Endodermal cell (in vitro differentiated cells): ENCODE measurements at places on chromosomes 11 and 22. TPM values are rescaled to one million over a fixed set of nuclear protein-coding genes. Genes with fewer than 3 reads are reported as not detected.

GRCh38 chr22:28798810-28799605 lies 1.4 kb downstream of the XBP1 start:
- H3K4me3 ChIP-seq, result peak overlapping the region; percentile 100
- peak overlapping the region; percentile 96 for H3K27ac ChIP-seq
- H3K36me3 ChIP-seq, result peaks cover 43% of the 10 kb centered on the region
- no peaks in the 10 kb centered on the region for H3K27me3 ChIP-seq

Gene ACAT1
- 14.6 to 17.0 TPM (median 15.8 TPM) in 3 replicates for total RNA-seq

Gene IGLL1
- total RNA-seq, result not detected in 3 replicates

GRCh38 chr11:2531277-2531986 lies 86.6 kb downstream of the KCNQ1 start:
- H3K27me3 ChIP-seq, result no peaks in the 10 kb centered on the region
- H3K36me3 ChIP-seq, result no peaks in the 10 kb centered on the region
- peaks cover 10% of the 10 kb centered on the region for H3K4me1 ChIP-seq
- DNase-seq, result peak; percentile 95
- no peak overlapping the region for H3K4me3 ChIP-seq

Gene MYOD1
- total RNA-seq, result not detected in 2 replicates

DNA sequence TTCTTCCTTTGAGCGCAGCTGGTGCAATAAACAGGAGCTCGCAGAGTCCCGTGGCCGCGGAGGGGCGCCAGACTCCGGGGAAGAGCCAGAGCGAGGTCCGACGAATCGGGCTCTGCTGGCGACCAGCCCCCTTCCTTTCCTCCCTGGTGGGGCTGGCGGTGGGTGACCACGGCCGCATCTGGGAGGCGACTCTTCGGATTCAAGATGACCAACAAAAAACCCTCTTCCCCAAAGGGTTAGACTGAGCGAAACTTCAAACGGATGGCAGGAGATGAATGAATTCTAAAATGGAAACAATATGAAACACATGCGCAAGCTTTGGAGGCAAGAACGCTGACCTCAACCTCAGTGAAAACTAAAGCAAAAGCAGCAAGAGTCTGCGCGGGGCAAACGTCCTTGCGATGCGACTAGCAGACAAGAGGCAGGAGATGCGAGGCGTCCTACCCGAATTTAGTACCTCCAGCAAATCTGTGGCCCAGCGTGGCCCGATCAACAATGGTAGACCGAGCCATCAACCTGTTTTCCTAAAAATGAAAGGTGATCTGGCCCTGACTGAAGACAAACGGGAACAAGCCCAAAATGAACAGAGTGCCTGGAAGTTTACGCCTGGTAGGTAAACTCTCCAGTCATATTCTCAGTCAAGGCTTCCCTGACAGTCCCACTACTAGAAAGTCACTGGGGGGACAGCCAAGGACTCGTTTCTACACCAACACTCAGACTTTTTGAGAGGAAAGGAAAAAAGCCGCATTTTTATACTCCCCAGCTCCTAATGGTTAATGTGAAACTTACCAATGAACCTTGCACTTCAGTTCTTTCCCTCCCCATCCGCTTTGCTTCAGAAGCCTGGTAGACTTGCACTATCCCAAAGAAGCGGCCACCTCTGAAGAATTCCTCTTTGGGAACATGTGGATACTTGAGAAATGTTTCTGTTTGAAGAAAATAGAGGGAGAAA lies 11.6 kb downstream of the MMP3 start:
- no peaks in the 10 kb centered on the region for H3K36me3 ChIP-seq
- no peaks in the 10 kb centered on the region for H3K4me1 ChIP-seq
- peak; percentile 92 for DNase-seq
- no peaks in the 10 kb centered on the region for H3K27me3 ChIP-seq

- no peaks in the 10 kb centered on the region for H3K36me3 ChIP-seq
- H3K27ac ChIP-seq, result no peak overlapping the region
- no peak overlapping the region for H3K4me3 ChIP-seq
- no peaks in the 10 kb centered on the region for H3K27me3 ChIP-seq
- no peaks in the 10 kb centered on the region for H3K4me1 ChIP-seq
These were observed 73.2 kb upstream of the TCF20 start for GRCh38 chr22:42343531-42344081.

Gene ST3GAL4
- 16.3 and 16.5 TPM in 2 replicates for total RNA-seq
